ENCODE measurements at places on chromosomes 2 and 18. TPM values are rescaled to one million over a fixed set of nuclear protein-coding genes. Genes with fewer than 3 reads are reported as not detected.

DNA sequence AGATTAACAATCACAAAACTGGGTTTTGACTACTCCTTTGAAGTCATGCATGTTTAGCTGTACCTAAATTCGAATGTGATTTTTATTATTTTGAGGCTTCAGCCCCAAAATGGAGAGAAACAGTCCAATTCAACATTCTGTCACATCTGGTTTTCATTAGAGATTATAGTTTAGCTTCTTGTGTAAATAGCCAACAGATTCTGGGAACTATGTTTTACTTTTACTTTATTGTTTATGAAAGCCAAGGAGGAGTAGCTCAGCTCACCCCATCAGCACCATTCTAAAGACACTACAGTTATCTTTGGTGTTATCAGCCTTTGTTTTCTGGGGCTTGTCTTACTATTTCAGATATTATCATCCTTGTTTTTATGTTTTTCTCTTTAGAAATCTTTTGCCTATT is 465.0 kb upstream of the CWC22 start:
- no peak for DNase-seq
- H3K27ac ChIP-seq: no peak overlapping the region
- H3K27me3 ChIP-seq: no peaks in the 10 kb centered on the region
- H3K4me3 ChIP-seq: no peak overlapping the region

The MYO1B gene
- 16.3 TPM for total RNA-seq

The ACMSD gene
- not detected for total RNA-seq

The ACTG2 gene
- 5,559 TPM for total RNA-seq

DNA sequence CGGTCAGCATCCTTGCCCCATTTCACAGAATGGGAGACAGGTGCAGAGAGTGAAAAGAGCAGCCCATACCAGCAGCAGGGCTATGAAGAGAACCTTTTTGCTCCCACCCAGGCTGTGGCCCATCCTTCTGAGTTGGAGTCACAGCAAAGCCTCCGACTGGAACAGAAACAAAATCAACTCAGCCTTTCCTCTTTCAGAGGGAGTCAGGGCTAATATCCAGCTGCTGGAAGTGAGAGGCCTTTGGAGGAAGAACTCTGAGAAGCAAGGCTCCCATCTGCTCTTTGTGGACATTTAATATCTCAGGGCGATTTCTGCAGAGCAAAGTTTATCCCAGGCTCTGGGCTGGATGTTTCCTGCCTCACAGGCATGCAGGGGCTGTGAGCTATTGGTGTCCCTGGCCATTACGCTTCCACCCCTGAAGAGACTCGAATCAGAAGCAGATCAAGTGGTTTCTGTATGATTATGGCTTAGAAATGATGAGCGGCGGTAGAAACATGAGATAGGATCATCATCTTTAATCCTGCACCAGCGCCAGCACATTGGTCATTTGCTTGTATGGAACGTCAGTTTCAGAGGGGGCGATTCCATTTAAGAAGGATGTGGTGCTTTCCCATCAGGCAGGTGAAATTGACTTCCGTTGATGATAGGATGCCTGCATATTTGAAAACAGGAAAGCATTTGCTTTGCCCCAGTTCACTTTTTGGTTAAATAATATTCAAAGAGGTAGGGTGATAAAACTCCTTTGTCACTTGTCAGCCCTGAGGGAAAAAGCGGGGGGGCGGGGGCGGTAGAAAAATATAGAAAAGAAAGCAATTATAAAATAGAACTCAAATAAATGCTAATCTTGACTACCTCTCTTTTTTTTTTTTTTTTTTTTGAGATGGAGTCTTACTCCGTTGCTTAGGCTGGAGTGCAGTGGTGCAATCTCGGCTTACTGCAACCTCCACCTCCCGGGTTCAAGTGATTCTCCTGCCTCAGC is 152.4 kb downstream of the LRRC30 start:
- no peak overlapping the region for H3K4me3 ChIP-seq
- H3K27ac ChIP-seq: no peak overlapping the region
- no peaks in the 10 kb centered on the region for H3K36me3 ChIP-seq
- H3K4me1 ChIP-seq: peaks cover 12% of the 10 kb centered on the region
- H3K27me3 ChIP-seq: no peaks in the 10 kb centered on the region

DNA sequence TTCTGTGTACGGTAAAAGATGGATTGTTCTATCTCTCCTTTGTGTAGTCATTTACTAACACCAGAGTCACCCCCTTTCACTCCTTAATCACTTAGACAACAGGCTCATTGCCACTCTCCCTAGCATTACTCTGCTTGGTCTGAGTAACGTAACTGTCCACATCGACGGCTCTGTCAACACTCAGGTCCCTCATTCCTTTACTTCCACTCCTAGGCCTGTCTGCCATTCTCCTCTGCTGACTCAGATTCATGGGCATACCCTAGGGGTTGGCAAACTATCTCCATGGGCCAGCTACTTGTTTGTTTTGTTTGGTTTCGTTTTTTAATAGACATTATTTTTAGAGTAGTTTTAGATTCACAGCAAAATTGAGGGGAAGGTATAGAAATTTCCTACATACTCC is 243.9 kb downstream of the NR4A2 start:
- no peak for DNase-seq
- H3K27me3 ChIP-seq: no peaks in the 10 kb centered on the region
- H3K36me3 ChIP-seq: no peaks in the 10 kb centered on the region
- H3K27ac ChIP-seq: no peak overlapping the region
- H3K4me3 ChIP-seq: no peak overlapping the region

- H3K4me1 ChIP-seq: no peaks in the 10 kb centered on the region
- H3K36me3 ChIP-seq: no peaks in the 10 kb centered on the region
- H3K4me3 ChIP-seq: no peak overlapping the region
- H3K27me3 ChIP-seq: no peaks in the 10 kb centered on the region
- no peak overlapping the region for H3K27ac ChIP-seq
Observed at GRCh38 chr2:150769421-150769820, 282.0 kb upstream of the RND3 start.

DNA sequence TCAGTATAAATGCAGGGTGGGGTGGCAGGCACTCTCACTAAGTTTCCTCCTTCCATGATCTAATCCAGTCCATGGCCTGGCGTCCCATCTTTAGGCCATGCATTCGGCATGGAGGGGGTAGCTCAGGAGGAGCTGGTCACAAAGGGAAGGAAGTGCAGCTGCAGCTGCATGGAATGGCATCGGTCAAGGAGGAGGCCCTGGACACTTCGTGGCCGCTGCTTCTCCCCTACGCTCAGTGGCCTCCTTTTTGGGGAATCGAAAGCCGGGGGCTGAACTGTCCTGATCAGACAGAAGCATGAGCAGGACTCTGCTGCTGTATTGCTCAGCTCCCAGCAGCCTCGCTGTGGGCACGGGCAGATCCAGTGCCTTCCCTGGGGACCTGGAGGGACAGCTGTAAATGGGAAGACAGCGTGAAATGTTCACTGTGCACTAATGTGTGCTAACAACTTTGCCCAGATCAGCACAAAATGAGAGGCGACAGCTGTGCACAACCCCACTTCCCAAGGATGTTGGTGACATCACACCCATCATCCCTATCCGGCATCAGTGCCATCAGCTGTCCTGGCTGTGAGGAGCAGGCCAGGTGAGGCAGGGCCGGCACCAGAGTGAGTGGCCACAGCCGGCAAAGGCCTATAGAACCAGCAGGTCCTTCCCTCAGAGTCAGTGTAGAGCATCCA is 520.1 kb upstream of the RAB6C start:
- H3K27me3 ChIP-seq: no peaks in the 10 kb centered on the region
- H3K4me3 ChIP-seq: no peak overlapping the region
- no peaks in the 10 kb centered on the region for H3K36me3 ChIP-seq
- no peak for DNase-seq

DNA sequence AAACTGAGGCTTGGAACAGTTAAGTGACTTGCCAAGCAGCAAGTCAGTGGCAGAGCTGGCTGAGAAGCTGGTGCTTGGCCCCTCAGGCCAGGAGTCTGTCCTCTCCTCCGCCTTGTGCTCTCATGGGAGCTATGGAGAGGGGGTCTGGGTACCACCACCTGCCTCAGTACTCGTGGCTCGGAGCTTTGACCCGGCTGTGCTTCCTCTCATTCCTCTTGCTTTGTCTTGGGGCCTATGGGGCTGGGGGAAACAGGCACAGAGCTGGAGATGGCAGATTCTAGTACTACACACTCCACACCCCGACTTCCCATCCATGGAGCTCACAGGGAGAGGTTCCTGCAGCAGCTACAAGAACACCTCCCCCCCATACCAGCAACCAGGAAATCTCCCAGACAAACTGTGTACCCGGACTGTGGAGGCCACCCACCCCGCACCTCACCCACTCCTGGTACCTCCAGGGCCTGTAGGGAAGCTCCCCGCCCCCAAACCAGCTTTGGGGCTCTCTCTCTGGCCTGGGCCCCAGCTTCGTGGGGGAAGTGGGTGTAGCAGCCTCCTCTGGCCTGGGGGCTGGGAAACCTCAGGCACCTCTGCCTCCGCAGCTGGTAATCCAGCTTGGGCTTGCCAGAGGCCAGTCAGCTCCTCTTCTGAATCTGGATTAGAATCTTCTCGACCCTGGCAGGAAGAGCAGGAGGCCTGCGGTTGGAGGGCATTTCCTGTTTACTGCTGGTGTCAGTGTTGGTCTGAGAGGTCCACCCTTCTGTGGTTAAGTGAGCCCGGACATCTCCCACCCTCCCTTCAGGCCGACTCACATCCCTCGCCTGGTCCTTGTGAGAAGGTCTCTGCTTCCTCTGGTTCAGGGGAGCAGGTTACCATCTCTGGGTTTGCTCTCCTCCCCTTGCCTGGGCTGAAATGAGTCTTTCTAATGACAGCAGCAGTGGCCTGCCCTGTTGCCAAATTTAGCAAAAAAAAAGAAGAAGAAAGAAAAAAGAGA is 22.3 kb upstream of the RHOB start:
- peak overlapping the region; percentile 64 for H3K27ac ChIP-seq
- no peaks in the 10 kb centered on the region for H3K36me3 ChIP-seq
- no peak overlapping the region for H3K4me3 ChIP-seq
- peaks cover 56% of the 10 kb centered on the region for H3K4me1 ChIP-seq
- H3K27me3 ChIP-seq: no peaks in the 10 kb centered on the region

DNA sequence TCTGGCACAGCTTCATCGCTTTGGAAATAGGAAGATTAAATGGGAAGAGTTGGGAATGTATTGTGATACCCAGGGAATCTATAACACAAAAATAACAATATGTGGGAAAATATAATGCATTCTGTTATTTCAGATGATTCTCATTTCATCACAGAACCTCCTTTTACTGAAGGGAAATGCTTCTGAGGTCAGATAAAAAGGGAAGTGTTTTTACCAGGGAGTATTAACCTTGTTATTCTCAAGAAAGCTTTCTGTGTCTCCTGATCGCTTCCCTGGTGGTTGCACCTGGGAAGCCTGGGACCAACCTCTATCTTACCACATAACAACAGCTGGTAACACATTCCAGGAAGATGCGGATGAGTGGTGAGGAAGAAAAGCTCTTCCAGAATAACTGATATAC is 47.2 kb downstream of the SCG2 start:
- no peaks in the 10 kb centered on the region for H3K4me1 ChIP-seq
- DNase-seq: no peak
- H3K36me3 ChIP-seq: no peaks in the 10 kb centered on the region
- no peak overlapping the region for H3K27ac ChIP-seq
- no peak overlapping the region for H3K4me3 ChIP-seq

- H3K27ac ChIP-seq: no peak overlapping the region
- no peak overlapping the region for H3K4me3 ChIP-seq
- H3K4me1 ChIP-seq: peaks cover 13% of the 10 kb centered on the region
- no peaks in the 10 kb centered on the region for H3K27me3 ChIP-seq
Observed at GRCh38 chr2:109428281-109428680, 185.5 kb downstream of the SEPTIN10 start.

- H3K27me3 ChIP-seq: no peaks in the 10 kb centered on the region
- peaks cover 41% of the 10 kb centered on the region for H3K4me1 ChIP-seq
- H3K36me3 ChIP-seq: no peaks in the 10 kb centered on the region
- peak overlapping the region; percentile 98 for H3K4me3 ChIP-seq
- H3K27ac ChIP-seq: peak overlapping the region; percentile 100
Observed at GRCh38 chr2:99488539-99489062, 1.2 kb downstream of the REV1 start.

- peaks cover 14% of the 10 kb centered on the region for H3K4me1 ChIP-seq
- peak overlapping the region; percentile 51 for H3K27ac ChIP-seq
- H3K27me3 ChIP-seq: no peaks in the 10 kb centered on the region
Observed at GRCh38 chr2:23698721-23699579, 228.0 kb downstream of the ATAD2B start.

- H3K4me3 ChIP-seq: no peak overlapping the region
- H3K27me3 ChIP-seq: no peaks in the 10 kb centered on the region
- no peak overlapping the region for H3K27ac ChIP-seq
- no peaks in the 10 kb centered on the region for H3K36me3 ChIP-seq
- no peak for DNase-seq
Observed at GRCh38 chr2:222352981-222353380, 54.2 kb upstream of the PAX3 start.

DNA sequence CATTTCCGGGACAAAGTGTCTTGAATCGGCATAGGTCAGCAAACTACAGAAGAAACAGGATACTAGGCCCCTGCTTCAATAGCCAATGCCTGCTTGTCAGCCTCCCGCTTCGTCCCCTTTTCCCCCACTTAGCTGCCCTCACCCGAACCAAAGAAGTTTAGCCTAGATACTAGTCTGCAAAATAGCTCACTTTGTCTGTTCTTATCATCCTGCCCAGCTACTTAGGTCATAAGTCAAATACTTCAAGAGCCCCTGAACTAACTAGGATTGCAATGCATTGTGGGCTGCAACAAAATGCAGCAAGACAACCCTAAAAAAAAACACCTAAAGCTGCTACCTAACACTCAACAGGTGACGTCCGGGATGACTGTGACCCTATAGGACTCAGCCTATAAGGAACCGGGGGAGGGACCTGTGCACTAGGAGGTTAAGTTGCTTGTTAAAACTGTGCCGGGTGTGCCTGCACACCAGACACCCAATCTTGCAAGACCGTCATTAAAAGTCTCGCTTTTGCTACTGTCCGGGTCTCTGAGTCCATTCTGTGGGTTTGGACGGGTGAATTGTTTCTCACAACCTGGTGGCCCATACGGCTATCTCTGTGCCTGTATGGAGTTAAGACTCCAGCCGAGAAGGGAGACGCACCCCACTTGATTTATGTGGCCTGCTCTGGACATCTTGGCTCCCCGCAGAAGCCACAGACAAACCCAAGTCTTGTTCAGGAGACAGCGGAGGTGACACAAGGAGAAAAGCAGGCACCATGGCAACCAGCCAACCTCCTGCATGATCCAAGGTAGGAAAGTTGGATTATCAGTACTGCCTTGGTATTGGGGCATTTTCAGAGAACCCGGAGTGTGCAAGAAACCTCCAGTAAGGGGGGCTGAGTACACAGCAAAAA is 105.9 kb downstream of the HIBCH start:
- H3K27ac ChIP-seq: no peak overlapping the region
- H3K36me3 ChIP-seq: no peaks in the 10 kb centered on the region
- H3K4me1 ChIP-seq: peaks cover 38% of the 10 kb centered on the region
- no peak for DNase-seq
- no peak overlapping the region for H3K4me3 ChIP-seq

DNA sequence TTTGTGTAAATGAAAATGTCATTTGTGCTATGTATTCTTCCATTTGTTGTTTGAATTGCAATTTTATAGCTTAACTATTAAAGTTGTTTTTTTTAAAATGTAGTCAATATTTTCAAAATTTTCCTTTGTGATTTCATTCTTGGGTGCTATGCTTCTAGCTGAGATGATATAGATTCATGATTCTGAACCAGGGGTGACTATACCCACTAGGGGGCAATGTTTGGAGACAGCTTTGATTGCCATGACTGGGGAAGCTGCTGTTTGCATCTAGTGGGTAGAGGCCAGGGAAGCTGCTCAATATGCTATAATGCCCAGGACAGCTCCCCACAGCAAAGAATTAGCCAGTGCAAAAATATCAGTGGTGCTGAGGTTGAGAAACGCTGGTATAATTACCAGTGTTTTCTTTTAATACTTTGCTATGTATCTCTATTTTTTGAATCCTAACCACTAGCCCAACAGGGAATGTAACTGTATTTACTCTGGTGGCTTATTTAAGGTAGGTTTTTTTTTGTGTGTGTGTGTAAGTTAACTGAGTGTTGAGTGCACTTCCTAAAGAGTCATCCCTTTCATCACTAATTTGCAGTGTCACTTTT is 99.7 kb downstream of the MEP1B start:
- no peak overlapping the region for H3K4me3 ChIP-seq
- H3K4me1 ChIP-seq: no peaks in the 10 kb centered on the region
- H3K27ac ChIP-seq: no peak overlapping the region

The RUFY4 gene
- total RNA-seq: 0.55 TPM

The LRRC30 gene
- total RNA-seq: not detected

Measured in sigmoid colon (tissue), 7 donors.